SW480 (cell line): ENCODE measurements at places on chromosomes 13 and 19.

DNA sequence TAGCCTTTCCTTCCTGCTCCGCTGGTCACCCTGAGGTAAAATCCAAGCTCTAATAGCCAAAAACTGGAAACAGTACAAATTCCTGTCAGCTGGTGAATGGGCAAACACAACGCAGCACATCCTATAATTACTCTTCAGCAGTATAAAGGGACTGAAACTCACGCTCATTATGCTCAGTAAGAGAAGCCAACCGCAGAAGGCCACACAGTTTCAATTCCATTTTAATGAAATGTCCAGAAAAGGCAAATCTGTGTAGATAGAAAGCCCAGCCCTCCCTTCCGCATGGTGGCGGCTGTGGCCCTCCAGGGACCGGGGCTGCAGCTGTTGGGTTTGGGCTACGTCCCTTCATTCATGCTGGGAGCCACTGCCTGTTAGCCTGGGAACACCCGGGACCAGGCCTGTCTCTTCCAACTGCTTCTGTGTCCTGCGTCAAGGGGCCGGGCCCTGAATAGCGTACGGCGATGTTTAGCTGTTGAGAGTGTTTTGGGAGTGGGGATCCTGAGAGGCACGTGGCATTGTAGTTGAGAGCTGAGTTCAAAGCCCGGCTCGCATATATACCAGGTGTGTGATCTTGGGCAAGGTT, 23.5 kb downstream of the NKPD1 start:
- DNase-seq = no peak

GRCh38 chr19:19425170-19425875, 19.8 kb downstream of the GATAD2A start:
- no peak for DNase-seq

GRCh38 chr13:33345842-33346241, 60.3 kb upstream of the STARD13 start:
- no peak for DNase-seq

- DNase-seq = no peak
These were observed 1426.8 kb downstream of the SLITRK5 start for GRCh38 chr13:89097994-89098393.

GRCh38 chr13:37788346-37788745, 81.2 kb downstream of the TRPC4 start:
- no peak for DNase-seq

DNA sequence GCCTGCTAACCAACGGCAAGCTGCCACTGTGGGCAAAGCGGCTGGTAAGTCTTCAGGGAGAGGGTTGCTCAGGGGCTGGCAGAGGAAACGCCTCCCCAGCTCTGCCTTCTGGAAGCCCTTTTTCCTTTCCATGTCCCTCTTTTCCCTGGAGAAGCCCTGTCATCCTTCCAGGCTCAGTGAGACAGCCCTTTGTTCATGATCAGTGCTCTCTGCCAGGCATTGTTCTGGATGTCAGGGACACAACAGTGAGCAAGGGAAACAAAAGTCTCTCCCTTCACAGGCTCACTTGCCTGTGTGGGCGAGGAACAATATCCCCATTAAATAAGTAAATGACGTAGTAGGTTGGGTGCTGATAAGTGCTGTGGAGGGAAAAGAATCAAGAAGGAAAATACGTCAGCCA, 13.9 kb upstream of the OVOL3 start:
- DNase-seq = no peak

DNA sequence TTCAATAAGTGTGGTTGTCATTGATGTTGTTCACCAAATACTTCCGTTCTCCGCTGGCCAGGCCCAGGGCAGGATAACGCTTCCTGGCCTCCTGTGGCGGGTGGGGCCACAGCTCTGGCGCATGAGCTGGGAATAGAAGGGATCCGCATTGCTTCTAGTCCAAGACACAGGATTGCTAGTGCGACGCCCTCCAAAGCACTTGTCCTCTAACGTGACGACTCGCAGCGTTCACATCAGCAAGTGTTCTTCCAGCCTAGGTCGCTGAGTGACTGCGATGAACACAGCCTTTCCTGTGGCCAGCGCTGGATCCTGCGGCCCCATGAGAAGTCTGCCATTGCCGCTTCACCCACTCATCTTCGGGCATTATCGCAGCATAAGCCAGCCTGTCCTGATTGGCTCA, 39.4 kb downstream of the VSTM2B start:
- no peak for DNase-seq

- no peak for DNase-seq
These were observed 688.4 kb upstream of the GPC6 start for GRCh38 chr13:92538164-92538563.

GRCh38 chr13:24207841-24208667, 47.5 kb downstream of the SPATA13 start:
- DNase-seq = peak; percentile 48

DNA sequence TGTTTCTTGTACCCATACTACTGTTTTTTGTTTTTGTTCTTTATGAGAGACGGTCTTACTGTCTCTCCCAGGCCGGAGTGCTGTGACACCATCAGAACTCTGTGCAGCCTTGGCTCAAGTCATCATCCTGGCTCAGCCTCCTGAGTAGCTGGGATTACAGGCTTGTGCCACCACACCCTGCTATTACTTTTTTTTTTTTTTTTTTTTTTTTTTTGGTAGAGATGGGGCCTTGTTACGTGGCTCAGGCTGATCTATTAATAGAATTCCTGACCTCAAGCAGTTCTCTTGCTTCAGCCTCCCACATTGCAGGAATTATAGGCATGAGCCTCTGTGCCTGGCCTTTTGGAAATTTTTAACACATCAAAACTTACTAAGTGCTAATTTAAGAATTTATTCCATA, 2.9 kb upstream of the ZNF304 start:
- no peak for DNase-seq

DNA sequence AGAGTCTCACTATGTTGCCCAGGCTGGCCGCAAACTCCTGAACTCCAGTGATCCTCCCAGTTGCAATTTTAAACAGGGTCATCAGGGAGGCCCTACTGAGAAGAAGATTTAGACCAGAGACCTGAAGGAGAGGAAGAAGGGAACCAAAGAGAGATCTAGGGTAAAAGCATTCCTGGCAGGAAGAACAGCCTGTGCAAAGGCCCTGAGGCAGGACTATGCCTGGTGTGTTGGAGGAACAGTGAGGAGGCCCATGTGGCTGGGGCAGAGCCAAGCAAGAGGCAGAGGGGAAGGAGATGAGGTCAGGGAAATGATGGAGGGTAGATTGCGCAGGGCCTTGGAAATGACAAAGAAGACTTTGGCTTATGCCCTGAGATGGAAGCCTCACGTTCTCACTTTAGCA, 34.5 kb downstream of the TINCR start:
- DNase-seq = no peak

GRCh38 chr19:13974073-13974472, 21.8 kb downstream of the DCAF15 start:
- DNase-seq = peak; percentile 48

- DNase-seq = no peak
These were observed 6.1 kb downstream of the SAFB start for GRCh38 chr19:5628919-5629481.

GRCh38 chr19:30425885-30426838, 54.0 kb downstream of the ZNF536 start:
- no peak for DNase-seq

- no peak for DNase-seq
These were observed 334.0 kb downstream of the SLITRK5 start for GRCh38 chr13:88005188-88005587.

- DNase-seq = no peak
These were observed at the start of gene LGALS13 for GRCh38 chr19:39602224-39602623. TSS of gene LGALS13 (plus strand) at chr19:39602524. CDS start at chr19:39602569, 45 bp downstream.

GRCh38 chr13:112885242-112885781, 83.7 kb upstream of the MCF2L start:
- DNase-seq = no peak

- DNase-seq = no peak
These were observed 4.3 kb upstream of the ZNF813 start for GRCh38 chr19:53463263-53463662.

DNA sequence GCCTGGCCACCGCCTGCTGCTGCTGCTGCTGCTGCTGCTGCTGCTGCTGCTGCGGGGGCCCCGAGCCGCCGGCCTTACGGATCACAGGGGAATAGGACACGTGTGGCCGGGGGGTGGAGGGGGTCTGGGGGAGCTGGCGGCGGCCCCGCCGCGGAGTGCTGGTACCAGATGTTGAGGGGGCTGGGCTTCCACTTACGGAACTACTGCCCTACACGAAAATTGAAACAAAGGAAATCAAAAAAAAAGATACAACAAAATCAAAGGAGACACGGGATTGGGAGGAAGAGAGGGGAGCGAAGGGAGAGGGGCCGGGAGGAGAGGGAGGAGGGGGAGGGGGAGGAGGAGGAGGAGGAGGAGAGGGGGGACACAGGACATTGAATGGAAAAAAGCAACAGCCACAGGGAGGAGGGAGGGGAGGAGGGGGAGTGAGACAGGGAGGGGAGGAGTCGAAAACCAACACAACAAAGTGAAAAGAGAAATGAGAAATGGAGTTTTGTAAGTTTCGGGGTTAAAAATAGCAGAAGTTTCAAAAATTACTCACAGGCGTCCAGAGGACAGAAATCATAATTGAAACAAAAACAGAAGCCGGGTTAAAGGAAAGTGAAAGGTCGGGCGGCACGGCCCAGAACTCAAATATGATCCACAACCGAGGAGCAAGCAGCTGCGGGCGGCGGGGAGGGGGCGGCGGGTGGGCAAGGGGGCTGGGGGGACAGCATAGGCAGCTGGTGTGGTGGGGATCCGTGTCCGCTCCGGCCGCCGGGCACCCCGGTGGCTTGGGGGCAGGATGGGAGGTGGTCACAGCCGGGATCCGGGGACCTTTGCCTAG, 57.8 kb downstream of the IER2 start:
- no peak for DNase-seq
